ENCODE measurements at places on chromosomes 3 and 15.
A peak's percentile ranks its signal among the peaks of the same experiment; 100 is the strongest.

- DNase-seq = peak; percentile 10
Measured at GRCh38 chr15:69414701-69415167, 585 bp downstream of the KIF23 start.

- peak; percentile 19 for DNase-seq
Measured at GRCh38 chr15:40511093-40511471, 40.3 kb downstream of the CHST14 start.

DNA sequence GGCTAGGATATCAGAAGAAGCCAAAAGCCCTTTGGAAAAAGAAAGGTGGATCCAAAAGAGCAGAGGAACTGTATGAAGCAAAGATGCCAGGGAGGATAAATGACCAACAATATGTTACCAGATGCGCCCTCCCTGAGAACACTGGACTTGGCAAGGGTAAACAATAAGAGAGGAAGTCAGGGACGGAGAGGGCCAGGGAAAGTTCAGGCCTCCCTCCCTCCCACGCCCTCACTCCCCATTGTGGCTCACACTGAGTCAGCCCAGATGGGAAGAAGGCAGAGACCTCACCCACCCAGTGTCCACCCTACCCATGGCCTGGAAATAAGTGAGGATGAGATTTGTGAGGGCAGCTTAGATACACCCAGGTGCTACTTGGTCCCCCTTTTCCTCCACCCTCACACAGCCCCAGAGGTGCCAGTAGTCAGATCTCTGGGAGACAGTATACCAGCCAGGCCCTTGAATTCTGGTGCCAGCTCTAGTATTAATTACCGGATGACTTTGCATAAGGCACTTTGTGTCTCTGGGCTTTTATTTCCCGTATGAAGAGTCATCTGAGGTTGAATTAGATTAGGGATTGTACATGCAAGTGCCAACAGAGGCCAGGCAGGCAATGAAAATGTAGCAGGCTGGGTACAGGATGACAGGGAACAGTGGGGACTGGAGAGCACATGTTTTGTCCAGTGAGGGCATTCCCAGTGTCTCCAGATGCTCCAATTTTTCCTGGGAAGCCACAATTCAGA is 35.1 kb upstream of the FRMD4B start:
- no peak for DNase-seq

DNA sequence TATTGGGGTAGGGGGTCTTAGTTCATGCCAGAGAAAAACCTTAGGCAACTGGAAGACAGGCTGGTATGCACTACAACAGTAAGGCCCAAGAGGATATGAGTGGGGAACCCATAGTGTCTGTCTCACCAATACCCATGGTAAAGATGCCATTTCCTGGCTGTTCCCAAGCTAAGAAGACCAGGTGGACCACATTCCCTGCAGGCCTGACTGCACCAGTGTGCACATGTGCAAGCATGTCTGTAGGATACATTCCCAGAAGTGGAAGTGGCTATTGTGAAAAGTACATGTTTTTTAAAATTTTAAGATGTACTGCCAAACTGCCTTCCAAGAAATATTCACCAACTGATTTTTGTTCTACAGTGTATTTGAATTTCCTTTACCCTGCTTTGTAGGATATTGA is 207.3 kb upstream of the CTNNB1 start:
- no peak for DNase-seq

GRCh38 chr3:129936757-129937156 is 37.8 kb upstream of the TRH start:
- peak; percentile 5 for DNase-seq

DNA sequence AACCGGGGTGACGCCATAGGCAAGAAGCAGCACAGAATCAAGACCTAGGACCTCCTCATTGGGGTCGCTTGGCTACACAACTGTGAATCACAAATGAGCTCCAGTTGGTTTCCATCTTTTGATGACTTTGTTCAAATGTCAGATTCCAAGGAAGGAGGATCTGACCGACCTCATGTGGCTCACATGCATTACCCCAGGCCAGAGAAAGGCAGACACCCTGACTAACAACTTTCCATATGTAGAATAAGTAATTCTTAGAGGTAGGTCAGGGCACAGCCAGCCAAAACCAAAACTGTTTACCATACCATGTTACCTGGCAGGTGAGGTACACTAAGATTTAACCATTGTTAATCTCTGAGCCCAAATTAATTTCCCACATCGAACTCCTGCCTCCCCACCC is 96.5 kb downstream of the CCNL1 start:
- no peak for DNase-seq
